ENCODE measurements at places on chromosomes 11 and 22.

DNA sequence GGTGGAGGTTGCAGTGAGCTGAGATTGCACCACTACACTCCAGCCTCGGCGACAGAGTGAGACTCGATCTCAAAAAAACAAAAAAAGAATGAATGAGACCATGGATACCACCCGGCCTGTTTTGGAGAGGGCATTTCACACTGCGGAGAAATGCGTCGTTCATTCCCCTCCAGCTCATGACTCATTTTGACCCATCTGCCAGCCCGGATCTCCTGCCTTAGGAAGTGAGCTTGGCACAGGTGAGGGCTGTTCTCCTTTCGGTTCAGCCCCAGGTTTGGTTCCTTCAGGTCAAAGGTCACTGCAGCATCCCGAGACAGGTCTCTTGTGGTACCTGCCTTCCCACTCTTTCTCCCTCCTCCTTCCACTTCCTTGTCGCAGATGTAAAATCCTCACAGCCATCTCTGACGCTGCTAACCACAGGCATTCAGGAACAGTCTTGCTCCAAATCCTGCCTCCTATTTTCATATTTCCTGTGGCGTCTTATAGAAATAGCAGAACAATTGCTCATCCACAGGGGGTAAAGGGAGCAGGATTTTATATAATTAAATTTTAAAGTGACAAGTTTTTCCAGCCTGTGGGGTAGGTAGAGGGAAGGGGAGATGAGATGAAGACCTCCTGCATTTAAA, 517.9 kb downstream of the NTM start:
- DNase-seq: no peak

- DNase-seq: no peak
Observed at GRCh38 chr11:88318017-88318416, 19.5 kb downstream of the CTSC start.

GRCh38 chr11:19389787-19390303, 149.1 kb upstream of the E2F8 start:
- DNase-seq: no peak

DNA sequence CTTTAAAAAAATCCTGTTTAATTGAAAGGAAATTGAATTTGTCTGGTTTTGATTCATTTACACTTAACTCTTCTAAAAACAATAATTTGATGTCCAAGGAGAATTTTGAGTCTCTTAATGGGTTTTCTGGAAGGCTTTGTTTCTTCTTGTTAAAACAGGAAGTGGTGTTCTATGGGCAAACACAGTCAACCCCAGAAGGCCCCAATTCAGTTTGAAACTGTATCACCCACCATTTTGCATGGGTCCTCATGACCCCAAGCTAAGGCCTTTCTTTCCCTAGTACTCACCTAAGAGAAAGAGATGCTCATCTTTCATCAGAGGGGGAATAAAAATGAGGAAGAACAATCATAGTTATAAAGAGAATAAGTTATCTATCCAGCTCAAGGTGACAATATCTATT, 10.6 kb downstream of the FLI1 start:
- DNase-seq: no peak

GRCh38 chr22:46931414-46931813, 169.0 kb downstream of the TBC1D22A start:
- DNase-seq: no peak

DNA sequence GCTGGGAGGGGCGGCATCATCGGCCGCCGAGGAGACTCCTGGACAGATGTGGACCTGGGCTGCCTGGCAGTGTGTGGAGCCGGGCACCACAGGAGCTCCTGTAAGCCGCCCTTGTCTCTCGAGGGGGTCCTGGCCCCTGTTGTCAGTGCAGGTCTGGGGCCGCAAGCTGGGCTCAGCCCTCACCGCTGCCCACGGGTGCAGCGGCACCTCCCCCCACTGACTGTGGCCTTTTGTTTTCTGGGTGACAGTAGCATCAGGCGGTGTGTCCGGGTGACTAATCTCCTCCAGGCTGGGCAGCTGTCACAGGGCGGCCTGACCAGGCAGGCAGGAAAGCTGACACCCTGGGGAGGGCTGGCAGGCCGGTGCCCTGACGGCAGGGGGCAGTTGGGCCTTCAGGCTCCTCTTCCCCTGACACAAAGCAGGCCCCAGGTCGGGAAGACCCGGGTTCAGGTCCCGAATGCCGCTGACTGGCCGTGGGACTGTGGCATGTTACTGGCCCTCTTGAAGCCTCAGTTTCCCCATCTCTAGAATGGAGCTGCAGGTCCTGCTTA, 16.3 kb downstream of the DGKZ start:
- no peak for DNase-seq

- DNase-seq: no peak
Observed at GRCh38 chr11:105673089-105673488, 63.2 kb downstream of the GRIA4 start.

- no peak for DNase-seq
Observed at GRCh38 chr11:73585834-73586575, 11.9 kb downstream of the FAM168A start.

GRCh38 chr11:9158898-9159391, 67.5 kb upstream of the SCUBE2 start:
- DNase-seq: no peak

- no peak for DNase-seq
Observed at GRCh38 chr11:129608711-129609110, 206.9 kb upstream of the TMEM45B start.

- no peak for DNase-seq
Observed at GRCh38 chr22:48275412-48275811, 1513.0 kb downstream of the TBC1D22A start.

DNA sequence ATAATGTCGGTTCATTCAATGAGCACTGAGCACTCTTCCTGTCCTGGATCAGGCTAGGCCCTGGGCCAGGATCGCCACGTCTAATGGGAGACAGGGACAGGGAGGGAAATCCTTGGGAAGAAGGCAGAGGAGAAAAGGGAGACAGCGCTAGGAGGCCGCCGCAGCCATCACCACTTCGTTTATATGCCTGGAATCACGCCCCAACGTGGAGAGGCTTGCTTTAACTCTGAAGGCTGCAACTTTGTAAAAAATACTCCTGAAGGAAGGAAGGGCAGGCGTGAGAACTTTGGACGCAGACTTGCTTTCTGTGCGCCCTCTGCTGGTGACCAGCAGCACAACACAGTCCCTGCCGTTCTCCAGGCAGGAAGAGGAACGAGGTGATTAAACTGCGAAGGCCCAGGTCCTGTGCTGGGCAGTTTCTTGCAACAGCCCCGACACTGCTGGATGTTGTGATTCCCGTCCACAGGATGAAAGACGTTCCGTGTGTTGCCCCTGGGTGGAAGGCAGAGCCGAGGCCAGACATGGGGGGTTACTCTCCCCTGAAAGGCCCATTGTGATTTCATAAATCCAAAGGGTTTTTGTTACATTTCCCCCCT, 22.1 kb downstream of the RIBC2 start:
- peak; percentile 71 for DNase-seq

DNA sequence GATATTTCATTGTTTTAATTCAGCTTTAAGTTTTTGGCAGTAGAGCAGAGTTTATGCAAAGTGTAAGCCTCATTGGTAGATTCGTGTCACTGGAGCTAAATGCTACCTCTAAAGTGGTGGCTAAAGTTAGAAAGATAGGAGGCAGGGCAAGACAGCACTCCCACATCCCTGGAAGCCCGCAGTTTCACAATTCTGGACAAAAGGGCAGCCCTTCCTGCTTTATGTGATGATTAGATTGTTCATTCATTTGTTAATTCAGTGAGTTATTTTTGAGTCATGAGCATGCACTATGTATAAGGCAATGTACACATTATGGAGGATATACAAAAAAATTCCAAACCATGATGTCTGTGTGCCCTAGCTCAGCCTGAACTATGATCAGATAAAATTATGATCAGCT, 52.1 kb upstream of the EIF3M start:
- DNase-seq: no peak

- DNase-seq: peak; percentile 15
Observed at GRCh38 chr11:60363542-60364470, 14.5 kb upstream of the MS4A7 start.

GRCh38 chr22:47278655-47279054, 516.2 kb downstream of the TBC1D22A start:
- DNase-seq: no peak
